ENCODE measurements at places on chromosomes 13 and 19. TPM values are rescaled to one million over a fixed set of nuclear protein-coding genes. Genes with fewer than 3 reads are reported as not detected.

- no peak for DNase-seq
Measured at GRCh38 chr13:95207769-95208366, 93.4 kb downstream of the ABCC4 start.

COL4A1 gene
- total RNA-seq, result 362 TPM

KLHL1 gene
- total RNA-seq, result not detected

DNA sequence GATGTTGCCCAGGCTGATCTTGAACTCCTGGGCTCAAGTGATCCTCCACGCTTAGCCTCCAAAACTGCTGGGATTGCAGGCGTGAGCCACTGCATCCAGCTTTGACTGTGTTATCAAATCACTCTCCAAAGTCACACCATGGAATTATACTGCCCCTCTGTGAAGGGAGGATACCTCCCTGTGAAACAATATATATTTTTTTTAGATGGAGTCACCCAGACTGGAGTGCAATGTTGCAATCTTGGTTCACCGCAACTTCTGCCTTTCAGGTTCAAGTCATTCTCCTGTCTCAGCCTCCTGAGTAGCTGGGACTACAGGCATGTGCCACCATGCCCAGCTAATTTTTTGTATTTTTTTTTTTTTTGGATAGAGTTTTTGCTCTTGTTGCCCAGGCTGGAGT, 7.7 kb downstream of the TYK2 start:
- DNase-seq, result no peak

DNA sequence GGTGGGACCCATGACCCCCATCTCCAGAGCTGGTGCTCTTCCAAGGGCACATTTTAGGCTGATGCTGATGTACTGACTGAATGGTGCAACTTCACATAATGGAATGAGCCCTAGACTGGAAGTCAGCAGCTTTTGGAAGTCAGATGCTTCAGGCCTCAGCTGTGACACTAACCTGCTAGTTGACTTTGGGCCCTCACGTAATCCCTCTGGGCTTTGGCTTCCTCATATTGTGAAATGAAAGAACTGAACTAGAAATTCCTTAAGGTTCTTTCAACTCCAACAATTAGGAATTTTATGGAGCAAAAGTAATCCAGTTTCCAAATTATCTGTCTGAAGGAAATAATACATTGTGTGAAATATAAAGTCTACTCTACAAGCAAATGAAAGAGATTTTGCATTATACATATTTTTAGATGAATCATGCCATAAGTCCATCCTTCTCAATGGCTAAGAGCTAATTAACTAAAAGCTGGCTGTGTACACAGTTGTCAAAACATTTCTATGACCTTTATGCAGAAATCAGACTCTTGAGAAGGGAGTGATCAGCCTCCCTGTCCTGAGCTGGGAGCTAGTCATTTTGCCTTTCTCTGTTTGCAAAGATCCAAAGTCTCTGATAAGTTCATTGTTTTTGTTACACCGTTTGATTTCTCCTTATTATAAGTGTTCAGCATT, 204.2 kb downstream of the DCLK1 start:
- DNase-seq, result no peak

DNA sequence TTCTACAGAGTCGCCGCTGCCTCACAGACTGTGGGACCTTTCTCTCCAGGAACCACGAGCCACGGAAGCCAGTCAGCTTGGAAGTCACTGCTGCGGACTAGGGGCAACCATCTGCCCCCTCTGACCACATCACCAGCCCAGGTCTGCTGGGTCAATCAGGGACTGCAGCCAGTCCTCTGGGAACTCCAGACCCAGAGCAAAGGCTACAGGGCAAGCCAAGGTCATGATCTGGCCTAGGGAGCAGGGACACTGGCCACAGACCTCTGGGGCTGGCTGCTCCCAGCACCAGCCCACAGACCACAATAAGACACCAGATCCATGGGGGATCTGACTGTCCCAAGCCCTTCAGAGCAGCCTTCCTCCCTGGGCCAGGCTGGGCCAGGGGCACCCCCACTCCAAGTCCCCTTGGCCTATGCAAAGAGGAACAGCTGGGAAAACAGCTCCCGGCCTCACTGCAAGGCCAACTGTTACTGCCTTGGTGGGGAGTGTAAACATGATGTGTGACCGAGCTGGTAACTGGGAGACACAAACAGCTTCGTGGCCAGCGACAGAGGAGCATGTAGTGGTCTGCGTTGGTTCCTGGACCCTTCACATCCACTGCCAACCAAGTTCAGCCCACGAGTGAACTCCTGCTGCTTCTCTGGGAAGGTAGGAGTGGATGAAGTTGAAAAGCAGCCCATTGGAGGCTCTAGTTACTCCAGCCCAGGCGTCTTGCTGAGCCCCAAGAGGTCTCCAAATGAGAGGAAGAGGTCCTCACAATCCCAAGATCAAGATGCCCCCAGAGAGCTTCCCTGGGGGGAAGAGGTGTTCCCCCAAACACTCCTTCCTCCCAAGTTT, 1.5 kb downstream of the AKT2 start:
- DNase-seq, result no peak
